ENCODE measurements at places on chromosomes 12 and 14.

DNA sequence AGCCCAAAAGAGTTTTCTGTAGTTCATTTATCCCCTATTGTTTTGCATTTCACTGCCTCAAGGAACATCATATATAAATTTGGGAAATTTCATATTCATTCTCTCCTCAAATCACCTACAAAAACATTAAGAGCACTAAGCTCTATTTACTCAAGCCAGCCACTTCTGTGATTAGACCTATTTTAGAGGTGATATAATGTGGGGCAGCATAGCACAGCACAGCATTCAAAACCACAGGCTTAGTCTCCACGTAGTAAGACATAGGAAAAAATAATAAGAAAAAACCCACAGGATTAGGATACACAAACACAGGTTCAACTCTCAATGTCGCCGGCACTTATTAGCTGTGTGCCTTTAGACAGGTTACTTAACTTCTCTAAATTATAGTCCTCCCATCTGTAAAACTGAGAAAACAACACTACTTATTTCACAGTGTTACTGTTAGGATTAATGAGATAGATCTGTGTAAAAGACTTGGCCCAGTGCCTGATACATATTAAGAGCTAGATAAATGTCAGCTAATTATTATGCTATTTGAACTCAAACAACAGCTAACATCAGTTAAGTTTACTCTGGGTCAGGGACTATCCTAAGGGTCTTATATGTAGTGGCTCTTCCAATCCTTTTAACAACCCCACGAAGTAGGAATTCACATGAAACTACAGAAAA, 20.3 kb downstream of the DCAF5 start:
- no peak for DNase-seq

- peak; percentile 74 for DNase-seq
Measured at GRCh38 chr14:96256407-96256806, 397 bp downstream of the BDKRB1 start.

GRCh38 chr12:95591731-95592130, 40.5 kb upstream of the USP44 start:
- DNase-seq: no peak

- no peak for DNase-seq
Measured at GRCh38 chr12:70243510-70244371, 508 bp downstream of the CNOT2 start.

- DNase-seq: no peak
Measured at GRCh38 chr14:78637908-78638475, 467.8 kb downstream of the NRXN3 start.

- no peak for DNase-seq
Measured at GRCh38 chr12:130672089-130672820, 43.8 kb downstream of the RIMBP2 start.

GRCh38 chr12:61514016-61514415, 746.2 kb upstream of the USP15 start:
- DNase-seq: no peak

DNA sequence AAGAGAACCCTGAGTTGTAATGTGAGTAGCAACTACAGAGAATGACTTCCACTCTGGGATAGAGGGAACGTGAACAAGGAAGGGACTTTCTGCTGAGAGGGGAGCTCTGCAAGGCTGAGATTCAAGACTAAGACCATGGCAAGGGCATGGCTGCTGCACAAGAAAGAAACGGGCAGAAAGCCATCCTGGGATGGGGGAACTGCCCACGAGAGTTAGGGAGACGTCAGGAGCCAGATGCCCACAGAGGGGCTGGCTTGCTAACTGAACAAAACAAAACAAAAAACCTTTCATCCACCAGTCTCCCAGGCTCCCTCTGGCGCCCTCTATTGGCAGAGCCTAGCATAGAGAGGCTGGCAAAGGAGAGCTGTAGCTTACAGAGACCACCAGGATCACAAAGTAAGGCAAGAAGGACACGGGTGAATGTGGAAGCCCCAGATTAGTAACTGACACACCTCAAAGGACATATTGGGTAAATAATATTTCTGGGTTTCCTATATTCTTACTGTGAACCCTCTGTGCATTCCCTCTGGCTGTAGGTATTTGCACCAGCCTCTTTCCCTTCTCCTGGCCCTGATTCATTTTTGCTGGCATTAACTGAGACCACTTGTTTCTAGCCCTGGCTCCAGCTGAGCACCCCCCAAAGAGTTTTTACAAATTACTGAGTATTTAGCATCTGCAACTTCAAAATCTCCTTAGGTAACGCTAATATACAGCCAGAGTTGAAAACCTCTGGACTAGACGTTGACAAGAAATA, 338.3 kb downstream of the EMP1 start:
- no peak for DNase-seq

GRCh38 chr12:68896881-68897540, 36.0 kb downstream of the CPM start:
- no peak for DNase-seq

DNA sequence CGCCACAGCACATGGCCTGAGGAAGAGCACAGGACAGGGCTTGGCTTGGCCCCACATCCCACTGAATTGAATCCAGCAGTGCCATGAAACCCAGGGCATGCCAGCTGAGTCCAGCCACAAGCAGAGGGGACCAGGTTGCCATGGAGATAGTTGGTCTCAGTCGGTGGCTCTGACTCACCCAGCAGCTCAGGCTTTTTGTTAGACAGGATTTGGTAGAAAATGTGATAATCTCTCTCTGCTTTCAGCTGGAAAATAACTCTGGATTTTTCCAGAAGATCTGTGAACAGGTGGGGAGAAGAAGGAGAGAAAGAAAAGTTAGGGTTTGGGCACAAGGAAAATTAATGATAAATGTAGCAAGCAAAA, 4.8 kb downstream of the MYH7 start:
- no peak for DNase-seq

DNA sequence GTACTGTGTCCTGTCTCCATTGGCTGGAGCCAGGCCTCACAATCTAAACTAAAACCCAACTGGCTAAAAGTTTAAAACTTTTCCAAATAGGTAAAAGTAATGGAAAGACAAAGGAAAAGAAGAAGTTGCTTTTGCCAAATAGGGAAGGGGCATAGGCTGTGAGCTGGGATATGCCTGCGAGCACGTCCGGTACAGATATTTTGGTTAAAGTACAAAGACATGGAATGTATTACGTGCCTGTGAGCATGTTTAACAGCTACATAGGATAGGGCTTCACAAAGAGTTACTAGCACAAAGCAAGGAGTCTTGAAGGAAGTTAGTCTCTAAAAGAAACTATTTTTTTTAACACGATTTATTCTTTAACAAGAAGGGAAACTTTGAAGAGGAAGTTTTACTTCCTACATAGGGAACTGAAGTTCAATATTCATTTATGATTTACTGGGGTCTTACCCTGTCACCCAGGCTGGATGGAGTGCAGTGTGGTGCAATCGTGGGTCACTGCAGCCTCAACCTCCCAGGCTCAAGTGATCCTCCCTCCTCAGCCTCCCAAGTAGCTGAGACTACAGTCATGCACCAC, 41.9 kb upstream of the INF2 start:
- no peak for DNase-seq

- no peak for DNase-seq
Measured at GRCh38 chr12:98371419-98371818, 144.0 kb upstream of the TMPO start.
